Eye (tissue), 1 donor: ENCODE measurements at places on chromosomes 4 and X.
A peak's percentile ranks its signal among the peaks of the same experiment; 100 is the strongest.

DNA sequence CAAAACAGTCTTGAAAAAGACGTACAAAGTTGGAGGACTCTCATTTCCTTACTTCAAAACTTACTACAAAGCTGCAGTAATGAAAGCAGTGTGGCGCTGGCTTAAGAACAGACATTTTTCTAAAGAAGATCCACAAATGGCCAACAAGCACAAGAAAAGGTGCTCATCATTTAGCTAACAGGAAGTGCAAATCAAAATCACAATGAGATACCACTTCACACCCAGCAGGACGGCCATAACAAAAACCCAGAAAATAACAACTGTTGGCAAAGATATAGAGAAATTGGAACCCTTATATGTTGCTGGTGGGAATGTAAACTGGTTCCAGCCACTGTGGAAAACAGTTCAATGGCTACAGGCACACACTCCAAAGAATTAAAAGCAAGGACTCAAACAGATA, 3.3 kb downstream of the PDZD4 start:
- no peak for DNase-seq

DNA sequence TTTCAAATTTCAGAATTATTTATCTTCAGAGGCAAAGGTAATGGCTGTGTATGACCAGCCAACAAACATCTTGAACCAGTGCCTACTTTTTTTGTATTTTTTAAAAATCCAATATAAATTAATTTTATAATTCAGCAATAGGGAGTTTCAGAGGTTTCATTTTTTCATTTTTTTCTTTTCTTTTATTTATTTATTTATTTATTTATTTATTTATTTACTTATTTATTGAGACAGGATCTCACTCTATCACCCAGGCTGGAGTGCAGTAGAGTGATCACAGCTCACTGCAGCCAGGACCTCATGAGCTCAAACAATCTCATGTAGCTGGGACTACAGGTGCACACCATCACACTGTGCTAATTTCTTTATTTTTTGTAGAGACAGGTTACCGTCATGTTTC, 250.5 kb downstream of the TMEM47 start:
- DNase-seq: no peak

DNA sequence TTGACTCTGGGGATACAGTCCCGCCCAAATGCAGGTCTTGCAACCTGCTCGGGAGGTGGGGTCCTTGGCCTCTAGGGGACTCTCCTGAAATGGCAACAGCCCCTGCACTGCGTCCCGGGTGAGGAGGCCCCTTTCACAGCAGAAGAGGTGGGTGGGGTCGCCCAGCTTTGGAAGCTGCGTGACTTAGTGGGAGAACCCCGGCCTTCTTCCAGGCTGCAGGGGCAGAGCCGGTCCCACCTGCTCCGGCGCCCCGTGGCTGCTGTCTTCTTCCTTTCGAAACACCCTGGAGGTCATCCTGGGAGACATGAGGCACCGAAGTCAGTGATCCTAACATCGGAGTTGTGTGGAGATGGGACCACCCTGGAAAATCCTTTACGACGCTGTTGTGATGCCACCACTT, 103.7 kb upstream of the ADRA2C start:
- DNase-seq: no peak

DNA sequence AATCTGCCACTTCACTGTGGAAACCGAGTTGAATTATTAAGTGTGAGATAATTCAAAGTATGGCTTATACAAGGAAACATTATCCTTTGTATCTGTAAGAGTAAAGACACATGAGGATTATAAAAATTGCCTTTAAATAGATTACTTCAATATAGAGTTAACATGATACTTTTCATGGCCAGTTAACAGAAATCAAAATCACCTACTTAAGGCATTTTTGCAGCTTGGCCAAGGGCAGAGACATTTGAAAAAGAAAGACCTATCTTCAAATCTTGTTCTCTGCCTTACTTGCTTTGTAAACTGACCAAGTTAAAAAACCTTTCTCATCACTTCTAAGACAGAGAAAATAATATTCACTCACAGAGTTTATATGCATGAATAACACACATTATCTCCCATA, 44.9 kb upstream of the GUCY1B1 start:
- no peak for DNase-seq

- DNase-seq: no peak
These were observed 375.6 kb upstream of the EPHA5 start for GRCh38 chr4:66045913-66046312.

- DNase-seq: no peak
These were observed 124.1 kb downstream of the AFAP1 start for GRCh38 chr4:7815562-7815961.

GRCh38 chr4:133550436-133550835, 401.3 kb downstream of the PCDH10 start:
- DNase-seq: no peak

- no peak for DNase-seq
These were observed 125.7 kb downstream of the CAMK2D start for GRCh38 chr4:113635739-113636437.

DNA sequence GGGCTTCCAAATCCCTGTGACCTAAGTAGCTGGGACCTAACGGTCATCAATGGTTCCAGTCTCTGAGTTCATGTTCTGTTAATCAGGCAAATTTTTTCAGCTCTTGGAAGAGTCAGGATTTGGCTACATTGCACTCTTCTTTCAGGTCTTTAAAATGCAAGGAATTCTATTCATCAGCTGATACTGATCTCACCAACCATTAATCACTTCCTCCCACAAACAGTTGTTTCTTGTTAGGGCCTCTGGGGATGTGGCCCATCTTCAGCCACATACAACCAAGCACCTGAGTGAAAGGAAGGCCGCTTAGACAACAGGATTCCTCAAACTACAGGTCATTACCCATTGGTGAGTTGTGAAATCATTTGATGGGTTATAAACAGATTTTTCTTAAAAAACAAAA, 71.7 kb downstream of the FANCB start:
- DNase-seq: peak; percentile 1

DNA sequence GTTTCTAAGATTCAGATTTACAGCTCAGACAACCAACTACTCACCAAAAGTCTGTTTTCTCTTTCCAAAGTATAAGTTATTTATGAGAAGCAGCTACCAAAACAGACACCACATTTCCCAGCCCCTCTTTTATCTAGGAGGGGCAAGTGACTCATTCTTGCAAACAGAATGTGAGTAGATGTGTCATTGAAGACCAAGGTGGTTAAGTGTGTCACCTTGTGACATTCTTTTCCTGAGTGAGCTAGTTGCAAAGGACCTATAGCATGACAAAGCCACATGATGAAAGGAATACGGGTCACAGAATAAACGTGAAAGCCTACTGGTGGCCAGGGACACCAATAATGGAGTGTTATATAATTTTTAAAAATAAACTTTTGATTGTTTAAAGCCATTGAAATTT, 50.0 kb downstream of the SLC7A11 start:
- DNase-seq: no peak

DNA sequence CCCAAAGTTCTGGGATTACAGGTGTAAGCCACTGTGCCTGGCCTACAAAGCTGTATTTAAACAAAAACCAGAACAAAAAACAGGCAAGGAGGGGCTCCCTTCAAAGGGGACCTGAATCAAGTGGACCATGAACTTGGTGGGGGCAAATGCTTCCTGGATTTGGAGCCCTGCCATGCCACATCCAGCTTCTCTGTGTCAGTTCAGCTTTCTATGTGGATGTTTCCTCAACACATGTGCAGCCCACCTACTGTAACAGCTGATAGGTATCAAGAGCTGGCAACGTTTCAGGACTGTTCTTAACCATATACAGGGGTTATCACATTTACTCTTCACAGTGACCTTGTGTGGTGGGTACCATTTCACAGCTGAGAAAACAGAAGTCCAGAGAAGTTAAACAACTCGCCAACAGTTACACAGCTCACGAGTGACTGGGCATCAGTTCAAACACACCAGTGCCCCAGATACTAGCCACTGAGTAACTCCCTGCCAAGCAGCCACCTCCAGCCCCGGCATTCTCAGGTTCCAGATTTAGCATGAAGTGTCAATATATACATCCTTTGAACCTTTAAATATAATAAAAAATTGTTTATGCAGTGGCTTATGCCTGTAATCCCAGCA, 7.5 kb downstream of the GPR143 start:
- no peak for DNase-seq

DNA sequence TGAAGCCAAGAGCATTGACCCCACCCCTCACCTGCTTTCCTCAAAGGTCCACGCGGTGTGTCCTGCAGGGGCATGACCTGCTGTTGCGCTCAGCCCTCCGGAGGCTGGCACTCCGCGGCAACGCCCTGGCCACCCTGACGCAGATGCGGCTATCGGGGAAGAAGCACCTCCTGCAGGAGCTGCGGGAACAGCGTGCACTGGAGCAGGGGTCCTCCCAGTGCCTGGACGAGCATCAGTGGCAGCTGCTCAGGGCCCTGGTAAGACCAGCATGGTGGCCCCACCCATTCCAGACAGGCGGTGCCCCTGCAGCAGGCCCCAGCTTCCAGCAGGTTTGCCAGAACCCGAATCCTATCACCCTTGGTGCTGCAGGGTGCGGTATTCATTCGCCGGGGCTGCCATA, 86.0 kb downstream of the EVC start:
- DNase-seq: no peak

DNA sequence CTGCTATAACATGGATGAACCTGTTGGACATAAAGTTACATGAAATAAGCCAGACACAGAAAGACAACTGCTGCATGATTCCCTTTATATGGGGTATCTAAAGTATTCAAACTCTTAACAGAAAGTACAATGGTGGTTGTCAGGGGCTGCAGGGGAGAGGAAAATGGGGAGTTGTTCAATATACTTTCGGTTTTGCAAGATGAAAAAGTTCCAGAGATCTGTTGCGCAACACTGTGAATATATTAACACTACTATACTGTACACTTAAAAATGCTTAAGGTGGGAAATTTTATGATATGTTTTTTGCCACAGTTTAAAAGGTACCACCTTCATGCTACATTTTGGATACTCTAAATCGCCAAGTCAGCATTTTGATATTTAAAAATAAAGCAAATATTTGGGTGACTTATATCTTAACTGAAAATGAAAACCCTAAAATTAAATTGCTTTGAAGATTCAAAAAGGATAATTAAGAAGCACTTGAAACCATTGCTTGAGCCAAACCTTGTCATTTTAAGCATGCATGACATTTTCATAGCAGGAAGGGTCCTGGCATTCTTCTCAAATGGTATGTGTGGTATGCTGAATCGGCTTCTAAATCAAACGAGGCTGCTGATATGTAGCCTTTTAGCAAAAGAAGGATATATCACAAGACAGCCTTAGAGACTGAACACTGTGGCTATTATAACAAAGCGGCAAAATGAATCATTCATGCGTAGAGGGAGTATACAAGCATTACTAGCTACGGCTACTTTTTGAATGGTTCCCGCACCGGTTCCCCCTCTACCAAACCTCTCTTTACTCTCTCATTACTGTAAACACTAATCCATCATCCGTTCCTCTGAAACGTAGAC, 607.1 kb upstream of the DIPK2B start:
- DNase-seq: peak; percentile 67

DNA sequence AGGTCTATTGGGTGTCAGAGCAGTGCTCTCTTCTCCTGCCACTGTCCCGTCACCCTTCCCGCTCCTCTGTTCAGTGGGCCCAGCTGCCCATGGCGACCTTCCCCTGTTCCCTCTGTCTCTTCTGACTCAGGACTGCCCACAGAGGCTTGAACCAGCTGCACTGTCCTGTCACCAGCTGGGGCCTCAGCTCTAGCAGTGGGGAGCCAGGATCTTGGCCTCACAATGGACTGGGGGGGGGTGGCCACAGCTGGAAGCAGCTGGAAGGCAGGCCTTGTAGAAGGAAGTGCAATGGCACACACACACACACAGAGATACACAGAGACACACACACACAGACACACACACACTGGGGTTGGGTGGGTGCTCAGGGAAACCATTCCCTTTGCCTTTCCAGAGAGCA, 114.0 kb upstream of the PJA1 start:
- DNase-seq: no peak

GRCh38 chr4:37978248-37978924, 18.2 kb downstream of the PTTG2 start:
- no peak for DNase-seq

- DNase-seq: peak; percentile 23
These were observed 76.7 kb upstream of the FAM9C start for GRCh38 chrX:13121020-13121555.

DNA sequence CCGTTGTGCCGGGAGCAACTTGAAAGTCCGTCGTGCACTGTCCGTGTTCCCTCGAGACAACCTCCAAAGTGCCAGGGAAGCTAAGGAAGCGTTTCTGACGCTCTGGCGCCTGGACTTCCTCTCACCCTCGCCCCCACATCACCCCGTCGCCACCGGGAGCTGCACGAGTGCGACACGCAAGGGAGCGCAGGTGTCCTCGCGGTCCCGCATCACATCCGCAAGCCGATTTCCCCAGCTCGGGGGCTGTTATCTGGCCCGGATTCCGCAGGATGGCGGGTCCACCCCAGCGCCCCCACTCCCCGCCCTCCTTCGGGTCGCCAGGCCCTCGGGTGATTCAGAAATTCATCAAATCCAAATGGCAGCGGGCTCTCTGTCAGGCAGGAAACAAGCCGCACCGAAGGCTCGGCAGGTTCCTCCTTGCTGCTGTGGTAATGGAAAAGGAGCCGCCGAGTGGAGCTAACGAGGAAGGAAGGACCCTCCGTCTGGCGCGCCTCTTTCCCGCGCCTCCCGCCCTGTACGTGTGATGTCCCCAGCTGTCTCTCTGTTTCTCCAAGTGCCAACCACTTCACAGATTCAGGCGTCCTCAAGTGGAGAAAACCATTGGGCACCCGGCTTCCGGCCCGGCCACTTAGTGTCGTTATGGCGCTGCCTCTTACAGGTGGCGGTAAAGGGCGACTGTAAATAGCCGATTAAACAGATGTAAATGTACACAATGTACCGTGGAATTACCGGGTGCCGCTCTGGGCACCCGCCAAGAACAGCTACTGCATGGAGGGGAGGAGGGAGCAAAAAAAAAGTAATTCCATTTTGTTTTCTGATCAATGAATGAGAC, 921 bp upstream of the SETD7 start:
- DNase-seq: peak; percentile 89

- no peak for DNase-seq
These were observed 253.5 kb upstream of the GATB start for GRCh38 chr4:152014280-152014679.

- no peak for DNase-seq
These were observed 630.6 kb downstream of the MID1IP1 start for GRCh38 chrX:39431893-39432292.

DNA sequence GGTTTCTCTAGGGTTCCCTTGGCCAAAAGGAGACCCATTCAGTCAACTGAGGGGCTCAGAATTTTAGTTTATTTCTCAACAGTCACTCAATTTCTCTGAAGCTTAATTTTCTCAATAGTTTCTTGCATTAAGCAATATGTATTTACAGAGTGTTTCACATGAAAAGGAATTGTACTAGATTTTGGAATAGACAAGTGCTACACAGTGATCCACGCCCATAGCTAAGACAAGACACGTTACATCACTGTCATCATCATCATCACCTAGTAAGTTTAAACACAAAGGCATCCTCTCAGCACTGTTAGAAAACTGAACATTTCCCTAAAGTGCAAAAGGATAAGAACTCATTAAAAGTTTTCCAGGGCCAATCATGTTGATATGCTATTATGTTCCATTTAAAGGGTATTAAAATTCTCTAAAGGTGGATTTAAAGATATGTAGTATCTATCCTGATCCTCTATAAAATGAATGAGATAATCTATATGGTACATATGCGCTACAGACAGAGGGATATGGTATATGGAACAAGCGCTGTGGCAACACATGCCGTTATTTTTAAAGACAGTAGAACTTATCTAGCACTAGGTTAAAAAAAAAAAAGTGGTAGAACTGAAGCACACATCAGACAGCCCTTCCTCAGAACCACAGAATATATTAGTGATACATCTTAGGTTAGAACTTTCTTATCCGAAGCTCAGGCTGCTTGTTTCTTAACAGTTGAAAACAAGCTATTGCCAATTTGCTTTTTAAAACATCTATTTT, 12.1 kb downstream of the PPA2 start:
- no peak for DNase-seq
